ENCODE measurements at places on chromosomes 16 and 17.

GRCh38 chr17:81067391-81067811 is 32.5 kb downstream of the BAIAP2 start:
- no peak for DNase-seq

- DNase-seq = no peak
Measured at GRCh38 chr16:67017421-67017750, 11.6 kb upstream of the CBFB start.

DNA sequence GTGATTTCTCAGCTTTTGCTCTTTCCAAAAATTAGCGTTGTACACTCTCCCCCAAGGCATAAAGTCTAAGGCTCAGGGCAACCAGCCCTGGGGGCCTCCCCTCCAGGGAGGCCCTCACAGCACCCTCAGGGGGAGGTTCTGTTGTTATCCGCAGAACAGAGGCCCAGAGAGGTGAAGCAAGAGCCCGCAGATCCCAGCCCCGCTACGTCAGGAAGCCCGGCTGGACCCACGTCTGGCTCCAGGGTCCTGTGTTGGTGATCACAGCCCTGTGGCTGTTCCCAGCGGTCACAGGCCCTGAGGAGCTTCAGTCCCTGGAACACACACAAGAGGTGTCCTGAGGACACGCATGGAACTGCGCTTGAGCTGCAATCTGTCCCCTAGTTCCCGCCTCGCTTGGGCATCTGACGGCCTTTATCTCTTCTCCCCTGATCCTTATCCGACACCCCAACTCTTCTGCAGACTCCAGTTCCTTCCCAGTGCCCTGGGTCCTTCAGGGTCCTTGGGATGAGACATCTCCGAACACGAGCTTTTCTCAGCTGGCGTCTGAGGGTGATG is 1.1 kb upstream of the ZG16B start:
- DNase-seq = no peak

DNA sequence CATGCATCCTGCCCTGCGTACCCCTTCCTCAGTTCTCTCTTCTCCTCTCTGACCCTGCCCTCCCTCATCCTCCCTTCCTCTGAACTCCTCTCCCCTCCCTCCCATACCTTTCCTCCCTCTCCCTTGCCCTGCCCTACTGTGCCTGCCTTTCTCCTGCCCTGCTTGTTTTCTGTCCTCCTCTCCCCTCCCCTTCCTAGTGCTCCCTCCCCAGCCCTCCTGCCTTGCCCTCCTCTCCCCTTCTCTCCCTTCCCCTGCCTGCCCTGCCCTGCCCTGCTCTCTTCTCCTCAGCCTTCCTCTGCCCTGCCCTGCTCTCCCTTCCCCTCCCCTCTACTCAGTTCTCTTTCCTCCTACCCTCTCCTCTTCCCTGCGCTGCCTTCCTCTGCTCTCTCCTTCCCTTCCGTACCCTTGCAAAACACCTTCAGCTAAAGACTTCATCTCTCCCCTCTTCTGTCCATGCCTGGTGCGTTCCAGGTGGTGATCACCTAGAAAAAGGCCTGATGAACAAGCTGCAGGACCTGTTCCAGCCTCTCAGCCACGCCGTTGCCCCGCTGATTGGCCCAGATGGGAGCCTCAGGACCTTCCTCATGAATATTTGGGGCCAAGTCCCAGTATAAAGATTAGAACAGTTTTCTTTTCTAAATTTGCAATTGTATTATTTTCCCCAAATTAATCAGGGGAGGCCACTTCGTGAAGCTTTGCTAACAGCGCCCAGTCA is 290.5 kb downstream of the CPPED1 start:
- DNase-seq = no peak

DNA sequence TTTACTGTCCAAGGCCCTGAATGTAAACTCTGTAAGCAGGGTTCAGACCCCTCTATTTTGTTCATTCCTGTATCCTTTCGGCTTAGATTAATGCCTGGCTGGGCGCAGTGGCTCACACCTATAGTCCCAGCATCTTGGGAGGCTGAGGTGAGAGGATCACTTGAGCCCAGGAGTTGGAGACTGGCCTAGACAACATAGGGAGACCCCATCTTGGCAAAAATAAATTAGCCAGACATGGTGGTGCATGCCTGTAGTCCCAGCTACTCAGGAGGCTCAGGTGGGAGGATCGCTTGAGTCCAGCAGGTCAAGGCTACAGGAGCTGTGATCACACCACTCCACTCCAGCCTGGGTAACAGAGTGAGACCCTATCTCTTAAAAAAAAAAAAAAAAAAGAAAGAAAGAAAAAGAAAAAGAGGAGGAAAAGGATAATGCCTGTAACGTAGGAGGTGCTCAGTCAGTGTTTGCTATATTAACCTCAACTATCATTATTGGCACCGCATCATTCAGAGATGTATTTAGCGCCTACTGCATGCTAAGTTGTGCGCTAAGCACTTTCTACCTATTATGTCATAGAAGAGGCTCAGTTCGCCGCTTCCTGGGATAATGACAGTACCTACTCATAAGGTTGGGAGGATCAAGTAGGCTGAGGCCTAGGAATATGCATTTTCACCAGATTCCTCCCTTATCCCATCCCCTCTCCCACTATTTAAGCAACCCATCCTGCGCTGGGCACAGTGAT is 5.0 kb downstream of the SOCS1 start:
- DNase-seq = no peak

- DNase-seq = no peak
Measured at GRCh38 chr16:67525176-67525860, 3.3 kb upstream of the RIPOR1 start.

GRCh38 chr17:32445074-32445415 is 735 bp downstream of the PSMD11 start:
- no peak for DNase-seq

DNA sequence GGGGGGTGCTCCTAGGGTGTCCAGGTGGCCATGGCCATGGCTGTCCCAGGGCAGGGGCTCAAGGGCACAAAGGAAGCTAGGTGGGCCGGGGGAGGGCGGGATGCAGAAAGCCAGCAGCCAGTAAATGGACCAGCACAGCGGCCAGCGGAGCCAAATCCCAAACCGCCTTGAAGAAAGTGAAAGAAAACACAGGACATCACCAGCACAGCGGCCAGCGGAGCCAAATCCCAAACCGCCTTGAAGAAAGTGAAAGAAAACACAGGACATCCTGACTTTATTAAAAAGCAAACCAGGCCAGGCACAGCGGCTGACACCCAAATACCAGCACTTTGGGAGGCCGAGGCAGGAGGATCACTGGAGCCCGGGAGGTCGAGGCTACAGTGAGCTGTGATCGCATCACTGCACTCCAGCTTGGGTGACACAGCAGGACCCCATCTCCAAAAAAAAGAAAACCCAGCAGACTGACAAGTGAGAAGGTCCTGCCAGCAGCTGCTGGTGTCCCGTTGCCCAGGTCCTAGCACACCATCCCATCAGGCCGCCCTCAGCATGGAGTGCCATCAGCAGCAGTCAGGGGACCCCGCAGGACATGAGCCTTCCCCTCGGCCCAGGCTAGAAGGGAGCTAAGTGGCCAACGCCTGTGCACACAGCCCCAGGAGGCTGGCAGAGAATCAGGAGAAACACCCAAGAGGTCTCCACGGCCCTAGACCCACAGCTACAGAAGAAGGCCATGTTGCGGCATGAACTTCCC is 17.0 kb downstream of the SLC38A10 start:
- DNase-seq = no peak

DNA sequence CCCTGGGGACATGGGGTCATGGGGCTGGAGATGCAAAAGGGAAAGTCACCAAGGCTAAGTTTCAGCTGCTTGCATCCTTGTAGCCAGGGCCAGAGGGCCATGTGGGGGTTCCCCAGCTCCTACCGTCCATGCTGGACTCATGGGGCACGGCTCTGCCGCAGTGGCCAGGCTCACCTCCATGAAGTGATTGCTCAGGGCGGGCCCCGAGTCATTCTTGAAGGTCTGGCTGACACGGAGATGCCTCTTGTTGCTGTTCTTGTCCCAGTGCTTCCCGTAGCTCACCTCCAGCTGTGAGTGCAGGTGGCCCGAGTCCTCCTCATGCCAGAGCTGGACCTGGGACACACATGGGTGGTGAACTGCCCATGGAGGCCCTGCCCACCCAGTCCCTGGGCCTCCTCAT is 114.5 kb downstream of the RMI2 start:
- DNase-seq = no peak

DNA sequence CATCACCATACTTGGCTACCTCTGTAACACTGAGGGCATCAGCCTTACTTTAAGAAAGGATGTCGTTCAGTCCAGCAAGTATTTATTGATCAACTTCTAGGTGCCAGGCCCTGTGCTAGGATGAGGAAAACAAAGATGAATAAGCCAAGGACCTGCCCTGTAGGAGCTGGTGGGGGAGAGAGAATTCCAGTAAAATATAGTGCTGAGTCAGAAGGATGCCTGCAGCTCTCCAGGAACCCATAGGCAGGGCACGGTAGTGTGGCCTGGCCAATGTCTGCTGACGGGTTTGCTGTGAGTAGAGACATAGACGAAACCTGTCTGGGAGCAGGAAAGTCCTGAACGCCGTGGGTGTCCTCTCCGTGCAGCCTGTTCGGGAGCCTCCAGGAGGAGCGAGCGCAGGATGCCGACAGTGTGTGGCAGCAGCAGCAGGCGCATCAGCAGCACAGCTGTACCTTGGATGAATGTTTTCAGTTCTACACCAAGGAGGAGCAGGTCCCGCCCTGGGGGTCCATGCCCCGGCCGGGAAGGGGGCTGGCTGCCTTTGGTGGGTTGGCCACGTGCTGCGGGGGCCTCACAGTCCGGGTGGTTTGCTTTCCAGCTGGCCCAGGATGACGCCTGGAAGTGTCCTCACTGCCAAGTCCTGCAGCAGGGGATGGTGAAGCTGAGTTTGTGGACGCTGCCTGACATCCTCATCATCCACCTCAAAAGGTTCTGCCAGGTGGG is 55.6 kb downstream of the USP43 start:
- no peak for DNase-seq

DNA sequence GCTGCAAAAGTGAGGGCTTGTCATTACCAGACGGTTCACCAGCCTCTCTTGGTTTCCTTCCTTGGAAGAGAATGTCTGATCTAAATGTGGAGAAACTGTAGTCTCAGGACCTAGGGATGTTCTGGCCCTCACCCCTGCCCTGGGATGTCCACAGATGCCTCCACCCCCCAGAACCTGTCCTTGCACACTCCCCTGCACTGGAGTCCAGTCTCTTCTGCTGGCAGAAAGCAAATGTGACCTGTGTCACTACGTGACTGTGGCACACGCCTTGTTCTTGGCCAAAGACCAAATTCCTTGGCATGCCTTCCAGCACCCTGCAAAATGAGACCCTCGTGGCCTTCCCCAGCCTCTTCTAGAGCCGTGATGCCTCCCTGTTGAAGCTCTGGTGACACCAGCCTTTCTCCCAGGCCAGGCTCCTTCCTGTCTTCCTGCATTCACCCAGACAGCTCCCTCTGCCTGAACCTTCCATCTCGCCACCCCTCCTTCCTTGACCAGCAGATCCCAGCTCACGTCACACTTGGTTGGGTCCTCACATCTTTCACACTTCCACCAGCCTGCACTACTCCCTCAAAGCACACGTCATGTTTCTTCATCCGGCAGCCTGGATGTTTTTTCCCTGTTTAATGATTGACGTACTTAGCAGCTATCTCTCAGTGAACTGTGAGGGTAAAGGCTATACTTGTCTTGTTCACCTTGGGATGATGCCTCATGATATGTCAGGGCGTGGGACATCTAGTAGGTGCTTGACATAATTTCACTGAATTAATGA is 4.3 kb downstream of the ZNF768 start:
- DNase-seq = no peak

DNA sequence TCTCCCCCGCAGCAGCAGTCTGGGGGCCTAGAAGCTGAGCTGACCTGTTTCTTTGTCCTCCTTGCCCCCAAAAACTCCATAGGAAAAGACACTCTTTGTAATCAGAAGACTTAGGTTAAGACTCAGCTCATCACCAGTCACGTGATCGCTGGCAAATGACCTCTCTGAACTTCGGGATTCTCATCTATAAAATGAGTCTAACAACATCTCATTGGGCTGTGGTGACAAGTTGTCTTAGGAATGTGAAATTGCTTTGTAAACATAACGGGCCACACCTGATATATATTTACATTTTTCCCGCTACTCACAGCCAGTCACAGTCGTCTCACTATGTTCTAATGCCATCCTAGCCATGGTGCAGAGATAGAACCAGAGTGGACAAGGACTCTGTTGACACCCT is 86.0 kb upstream of the LHX1 start:
- DNase-seq = no peak

DNA sequence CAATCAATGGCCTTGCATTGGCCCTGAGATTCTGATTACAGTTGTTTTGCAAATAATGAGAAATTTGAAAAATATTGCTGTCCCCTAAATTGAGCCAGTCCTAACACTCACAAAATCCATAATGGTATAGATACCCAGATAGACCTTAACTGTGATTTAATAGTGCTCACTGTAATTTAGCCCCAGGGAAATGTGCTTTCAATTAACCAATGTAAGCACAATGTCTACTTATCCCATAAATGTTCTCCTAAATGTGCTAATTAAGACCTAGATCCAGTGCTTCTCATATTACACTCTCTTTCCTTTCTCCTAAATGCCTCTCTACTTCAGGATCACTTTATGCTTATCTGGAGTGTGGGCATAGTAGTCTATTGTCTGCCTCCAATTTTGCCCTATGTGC is 417.8 kb upstream of the CCL2 start:
- no peak for DNase-seq

DNA sequence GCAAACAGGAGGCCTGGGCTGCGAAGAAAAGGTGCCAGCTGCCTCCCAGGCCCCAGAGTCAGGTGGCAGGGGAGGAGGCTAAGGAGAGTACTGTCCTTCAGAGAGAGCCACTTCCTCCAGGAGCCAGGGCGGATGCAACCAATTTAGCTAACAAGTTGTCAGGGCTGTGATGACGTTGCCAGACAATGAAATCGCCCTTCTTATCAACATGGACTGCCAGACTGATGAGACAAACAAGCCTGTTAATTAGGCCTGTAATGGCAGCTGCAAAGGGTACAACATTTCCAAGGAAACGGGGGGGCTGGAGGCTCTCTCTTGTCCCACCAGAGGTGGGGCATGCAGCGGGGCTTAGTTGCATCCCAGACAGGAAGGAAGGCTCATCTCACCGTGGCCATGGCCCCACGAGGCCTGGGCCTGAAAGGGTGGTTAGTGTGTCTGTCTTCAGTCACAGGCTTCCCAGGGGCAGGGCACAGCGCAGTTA is 111.8 kb downstream of the SDK2 start:
- no peak for DNase-seq

GRCh38 chr17:14304773-14305517 is 4.1 kb downstream of the HS3ST3B1 start:
- DNase-seq = no peak

DNA sequence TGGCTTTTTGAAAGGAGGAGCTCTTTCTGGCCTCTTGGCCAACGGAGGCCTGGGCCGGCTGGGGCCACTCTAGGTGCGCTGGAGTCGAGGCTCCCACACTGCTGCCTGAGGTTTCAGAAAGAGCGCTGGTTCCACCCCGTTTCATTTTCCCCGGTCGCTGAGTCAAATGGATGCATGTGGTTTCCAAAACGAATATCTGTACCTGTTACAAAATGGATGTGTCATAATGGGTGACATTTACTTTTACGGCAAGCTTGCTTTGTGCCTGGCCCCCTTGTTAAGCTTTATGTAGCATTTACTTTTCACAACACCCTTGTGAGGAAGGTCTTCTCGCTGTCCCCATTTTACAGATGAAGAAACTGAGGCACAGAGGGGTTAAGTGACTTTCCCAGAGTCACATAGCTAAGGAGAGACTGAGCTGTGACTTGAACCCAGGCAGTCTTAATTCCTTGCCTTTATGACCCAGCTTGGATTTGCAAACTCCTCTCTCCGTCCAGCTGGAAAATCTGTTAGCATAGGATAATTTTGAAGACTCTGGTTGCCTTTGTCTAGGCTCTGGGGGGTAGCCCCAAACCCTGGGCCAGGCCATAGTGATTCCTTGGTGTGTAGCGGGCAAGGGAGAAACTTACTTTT is 10.6 kb downstream of the KSR1 start:
- DNase-seq = no peak

GRCh38 chr17:49896860-49897259 is 49.0 kb upstream of the TAC4 start:
- DNase-seq = no peak
